Neural cell (in vitro differentiated cells): ENCODE measurements at places on chromosomes 13 and 19. TPM values are rescaled to one million over a fixed set of nuclear protein-coding genes. Genes with fewer than 3 reads are reported as not detected.

The PLD3 gene
- 426 and 454 TPM in 2 replicates for polyA plus RNA-seq

The SIGLEC8 gene
- polyA plus RNA-seq, result not detected in 2 replicates

The DPP9 gene
- polyA plus RNA-seq, result 11.7 and 34.9 TPM in 2 replicates

The CCDC8 gene
- 0.84 and 2.4 TPM in 2 replicates for polyA plus RNA-seq

The ZNF541 gene
- polyA plus RNA-seq, result not detected in 2 replicates

The RABAC1 gene
- 279 and 290 TPM in 2 replicates for polyA plus RNA-seq

The SOX21 gene
- polyA plus RNA-seq, result 0.35 TPM in 1 of 2 replicates, not detected in the other

The LENG9 gene
- 0.58 and 0.82 TPM in 2 replicates for polyA plus RNA-seq
